ENCODE measurements at places on chromosomes 11 and 22. TPM values are rescaled to one million over a fixed set of nuclear protein-coding genes. Genes with fewer than 3 reads are reported as not detected.

DNA sequence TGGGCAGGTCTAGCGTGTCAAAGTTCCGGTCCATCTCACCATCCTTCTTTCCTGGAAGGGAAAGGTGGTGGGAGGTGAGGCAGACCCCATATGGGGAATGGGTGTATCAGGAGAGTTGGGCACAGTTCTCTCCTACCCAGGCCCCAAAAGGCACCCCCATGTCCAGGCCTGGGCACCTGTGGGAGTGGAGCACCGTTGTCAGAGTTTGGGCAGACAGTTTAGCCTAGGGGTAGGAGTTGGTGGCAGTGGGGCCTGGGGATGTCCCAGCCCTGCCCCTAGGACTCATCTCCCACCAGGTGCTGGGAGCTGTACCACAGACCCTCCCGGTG is 34.1 kb upstream of the TXNRD2 start:
- DNase-seq, result no peak

- DNase-seq, result no peak
Observed at GRCh38 chr11:897253-898142, 13.1 kb downstream of the CHID1 start.

DNA sequence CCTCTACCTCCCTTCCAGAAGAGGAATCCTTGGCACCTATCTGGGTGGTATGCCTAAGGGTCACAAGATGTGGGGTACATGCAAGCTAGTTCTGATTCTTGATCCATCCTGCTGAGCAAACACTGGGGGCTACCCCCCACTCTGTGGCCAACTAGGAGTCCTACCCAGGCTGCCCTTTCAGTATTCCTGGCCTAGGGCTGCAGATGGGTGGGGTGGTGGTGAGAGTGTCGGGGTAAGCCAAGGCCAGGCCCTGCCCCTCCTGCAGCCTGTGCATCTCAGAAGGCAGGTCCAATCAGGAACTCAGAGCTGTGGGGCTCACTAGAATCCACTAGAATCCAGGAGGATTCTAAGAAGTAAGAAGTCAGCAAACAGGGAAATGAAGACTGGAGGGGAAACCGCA is 10.9 kb downstream of the SSH3 start:
- DNase-seq, result no peak

DNA sequence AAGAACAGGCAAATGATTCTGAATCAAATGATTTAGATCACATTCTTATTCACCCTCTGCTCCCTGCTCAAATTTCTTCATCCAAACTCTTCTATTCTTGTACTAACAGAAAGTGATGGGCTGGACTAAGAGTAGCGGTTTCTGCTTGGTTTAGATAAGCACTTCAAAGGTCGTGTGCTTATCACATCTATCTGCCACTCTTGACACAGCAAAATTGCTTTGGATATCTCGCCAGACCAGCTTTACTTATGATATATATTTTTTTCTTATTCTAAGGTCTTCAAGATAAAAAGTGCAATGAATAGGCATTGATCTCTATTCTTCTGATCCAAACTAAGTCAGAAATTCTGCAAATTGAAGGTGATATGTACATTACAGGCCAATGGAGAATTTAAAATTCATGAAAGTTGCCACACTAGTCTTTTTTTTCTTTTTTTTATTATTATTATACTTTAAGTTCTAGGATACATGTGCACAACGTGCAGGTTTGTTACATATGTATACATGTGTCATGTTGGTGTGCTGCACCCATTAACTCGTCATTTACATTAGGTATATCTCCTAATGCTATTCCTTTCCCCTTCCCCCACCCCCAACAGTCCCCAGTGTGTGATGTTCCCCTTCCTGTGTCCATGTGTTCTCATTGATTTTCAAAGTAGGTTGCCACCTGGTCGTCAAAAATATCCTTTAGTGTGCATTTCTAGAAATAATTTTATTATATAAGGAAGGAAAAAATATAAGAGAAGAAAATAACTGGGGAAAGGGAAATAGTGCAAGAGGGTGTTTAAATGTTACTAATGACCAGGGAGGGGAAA is 1941.0 kb upstream of the RAG2 start:
- no peak for DNase-seq

DNA sequence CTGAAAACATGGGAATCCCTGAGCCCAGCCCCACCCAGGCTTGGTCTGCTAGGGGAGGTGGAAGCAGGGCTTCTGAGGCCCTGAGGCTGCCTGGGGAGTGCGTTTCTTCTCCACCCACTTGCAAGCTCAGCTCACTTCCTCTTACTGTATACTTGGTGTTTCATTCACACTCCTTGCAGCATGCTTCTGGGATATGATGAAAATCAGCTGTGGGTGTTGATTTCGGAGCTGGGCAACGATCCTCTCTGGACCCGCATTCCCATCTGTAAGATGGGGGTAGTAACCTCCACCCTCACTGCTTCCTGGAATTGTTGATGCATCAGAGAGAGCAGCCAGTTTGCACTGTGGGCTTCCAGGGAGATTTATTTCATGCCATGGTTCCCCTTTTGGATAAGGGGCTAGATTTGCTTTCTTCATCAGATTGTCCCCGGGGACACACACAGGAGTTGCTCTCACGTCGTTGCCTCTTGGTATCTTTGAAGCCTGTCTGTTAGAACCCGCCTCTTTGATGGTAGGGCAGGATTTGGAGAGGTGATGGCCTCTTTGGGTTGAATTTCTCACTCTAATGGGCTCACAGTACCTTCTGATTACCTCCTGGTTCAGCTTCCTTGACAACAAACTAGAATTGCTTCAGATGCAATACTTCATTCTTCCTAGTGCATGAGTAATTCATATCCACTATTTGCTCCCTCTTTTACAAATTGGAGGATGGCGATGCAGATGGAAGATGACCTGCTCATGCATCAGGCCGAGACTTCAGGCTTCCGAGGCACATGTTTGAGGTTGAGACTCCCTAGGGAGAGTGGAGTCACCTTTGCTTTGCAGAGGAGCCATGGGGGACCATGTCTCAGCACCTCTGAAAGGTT is 40.4 kb downstream of the BCR start:
- peak; percentile 13 for DNase-seq

DNA sequence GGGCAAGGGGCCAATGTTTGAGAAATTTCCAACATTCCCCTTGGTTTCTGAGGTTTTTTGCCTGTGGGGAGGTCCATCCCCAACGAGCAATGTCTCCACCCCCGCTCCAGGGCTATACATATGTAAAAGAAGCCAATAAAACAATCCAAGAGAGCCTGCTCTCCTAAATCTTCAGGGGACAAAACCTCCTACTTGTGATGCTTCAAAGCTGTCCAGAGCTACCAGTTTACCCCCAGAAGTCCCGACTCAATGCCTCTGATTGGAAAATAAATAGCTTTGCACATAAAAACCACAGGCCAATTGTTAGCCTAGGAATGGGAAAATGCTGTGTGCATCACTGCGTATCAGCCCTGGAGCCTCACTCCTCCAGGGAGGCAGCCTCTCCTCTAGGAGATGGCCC is 66.0 kb upstream of the PAX6 start:
- DNase-seq, result no peak

TRIM29 gene
- total RNA-seq, result not detected

HMGXB4 gene
- total RNA-seq, result 11.0 TPM
